ENCODE measurements at places on chromosomes 12 and 14.

GRCh38 chr12:15192720-15193119 is 28.5 kb downstream of the RERG start:
- no peak for DNase-seq

- no peak for DNase-seq
Observed at GRCh38 chr12:2386566-2386965, 333.8 kb downstream of the CACNA1C start.

DNA sequence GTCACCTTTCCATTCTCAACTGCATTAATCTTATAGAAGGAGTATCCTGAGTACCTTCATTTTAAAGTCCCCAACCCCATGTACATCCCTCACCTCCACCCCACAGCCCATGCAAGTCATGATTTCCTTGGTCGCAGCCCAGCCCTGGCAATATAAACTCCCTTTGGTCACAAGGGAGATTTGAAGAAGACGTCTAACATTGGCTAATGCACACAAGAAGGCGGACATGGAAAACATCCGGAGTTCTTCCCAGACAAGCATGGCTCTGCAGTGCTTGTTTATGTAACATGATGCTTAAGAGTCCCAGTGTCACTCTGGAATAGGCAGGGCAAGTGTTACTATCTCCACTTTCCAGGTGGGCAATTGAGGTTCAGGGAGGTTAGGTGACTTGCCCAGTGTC is 277.6 kb downstream of the DPF3 start:
- DNase-seq, result no peak

DNA sequence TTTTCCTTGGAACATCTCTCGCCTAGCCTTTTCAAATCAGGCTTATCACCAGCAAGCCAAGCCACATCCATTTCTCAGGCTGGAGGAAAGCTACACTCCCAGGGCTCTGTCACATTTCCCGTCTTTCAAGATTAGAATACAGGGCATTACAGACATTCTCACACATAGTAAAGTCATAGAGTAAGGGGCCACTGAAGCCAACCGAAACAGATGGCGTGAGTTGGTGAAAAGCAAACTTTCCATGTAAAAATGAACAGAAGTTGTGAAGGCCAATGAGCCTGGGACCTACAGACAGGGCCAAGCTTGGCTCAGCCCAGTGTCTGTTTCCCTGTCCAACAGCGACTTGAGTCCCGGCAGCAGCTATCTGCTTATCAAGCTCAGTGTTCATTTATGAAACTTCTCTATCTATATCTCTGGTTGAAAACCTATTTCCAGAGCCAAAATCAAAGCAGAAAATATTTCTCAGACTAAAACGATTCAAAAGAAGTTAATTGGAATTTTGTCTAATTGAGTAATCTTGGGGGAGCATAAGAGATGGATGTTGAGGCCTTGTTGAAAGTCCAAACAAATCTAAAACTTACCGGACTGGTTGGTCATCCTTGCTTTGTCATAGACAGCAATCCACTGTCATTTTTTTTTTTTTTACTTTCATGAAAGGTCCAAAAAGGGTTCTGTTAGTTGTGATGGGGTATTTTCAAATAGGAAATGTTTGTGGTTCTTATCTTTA is 105.6 kb downstream of the DAAM1 start:
- no peak for DNase-seq

GRCh38 chr14:68655911-68656316 is 137.0 kb downstream of the ZFP36L1 start:
- DNase-seq, result peak; percentile 18

GRCh38 chr12:50087995-50088394 is 2.9 kb downstream of the SMARCD1 start:
- no peak for DNase-seq

GRCh38 chr14:28820677-28821076 is 54.1 kb downstream of the FOXG1 start:
- no peak for DNase-seq

- DNase-seq, result no peak
Observed at GRCh38 chr12:71445071-71445470, 5.5 kb downstream of the LGR5 start.

GRCh38 chr14:30118992-30119640 is 191.5 kb upstream of the PRKD1 start:
- no peak for DNase-seq

- DNase-seq, result no peak
Observed at GRCh38 chr12:124273630-124274029, 21.3 kb upstream of the RFLNA start.

DNA sequence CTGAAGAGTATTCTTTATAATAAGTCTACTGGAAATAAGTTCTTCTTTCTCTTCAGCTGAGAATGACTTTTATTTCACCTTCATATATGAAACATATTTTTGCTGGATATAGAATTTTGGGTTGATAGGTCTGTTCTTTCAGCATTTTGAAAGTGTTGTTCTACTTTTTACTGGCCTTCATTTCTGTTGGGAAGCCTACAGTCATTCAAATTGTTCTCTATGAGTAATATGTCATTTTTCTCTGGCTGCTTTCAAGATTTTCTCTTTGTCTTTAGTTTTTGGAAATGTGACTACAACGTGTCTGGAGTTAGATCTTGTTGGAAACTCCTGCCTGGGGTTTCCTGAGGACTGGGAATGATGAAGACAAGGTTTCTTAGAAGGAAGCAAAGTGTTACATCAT is 10.0 kb downstream of the FGFR1OP2 start:
- DNase-seq, result no peak

DNA sequence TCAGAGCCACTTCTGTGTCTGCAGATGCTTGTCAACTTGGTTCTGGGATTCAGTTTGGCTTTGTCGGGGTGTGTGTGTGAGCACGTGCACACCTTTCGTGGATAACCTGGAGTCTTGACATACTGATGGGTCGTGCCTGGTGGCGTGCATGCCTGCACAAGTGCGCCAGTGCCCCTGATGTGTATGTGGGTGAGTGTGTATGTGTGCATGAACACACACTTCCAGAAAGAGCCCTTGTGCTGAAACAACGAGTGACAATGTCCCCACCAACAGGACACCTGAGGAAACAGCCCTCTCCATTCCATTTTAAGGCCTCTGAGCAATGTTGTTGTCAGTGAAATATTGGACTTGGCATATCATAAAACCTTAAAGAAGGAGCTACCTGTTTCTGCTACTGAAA is 53.9 kb downstream of the SMUG1 start:
- DNase-seq, result no peak

DNA sequence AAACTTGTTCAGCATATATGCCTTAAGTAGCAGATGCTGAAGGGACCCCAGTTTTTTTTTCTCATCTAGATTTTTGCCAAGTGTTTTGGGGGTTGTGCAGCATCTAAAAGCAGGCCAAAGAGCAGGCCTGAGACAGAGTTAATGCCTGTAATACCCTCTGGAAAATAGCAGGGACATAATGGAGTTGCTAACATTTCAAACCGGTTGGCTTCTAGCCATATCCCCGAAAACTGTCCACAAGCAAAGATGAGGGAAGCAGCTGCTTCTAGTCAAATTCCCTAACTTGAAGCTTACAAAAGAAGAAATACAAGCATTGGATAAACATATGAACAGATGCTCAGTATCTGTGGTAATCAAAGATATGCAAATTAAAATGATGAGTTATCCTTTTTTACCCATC is 52.1 kb upstream of the AEBP2 start:
- DNase-seq, result no peak

DNA sequence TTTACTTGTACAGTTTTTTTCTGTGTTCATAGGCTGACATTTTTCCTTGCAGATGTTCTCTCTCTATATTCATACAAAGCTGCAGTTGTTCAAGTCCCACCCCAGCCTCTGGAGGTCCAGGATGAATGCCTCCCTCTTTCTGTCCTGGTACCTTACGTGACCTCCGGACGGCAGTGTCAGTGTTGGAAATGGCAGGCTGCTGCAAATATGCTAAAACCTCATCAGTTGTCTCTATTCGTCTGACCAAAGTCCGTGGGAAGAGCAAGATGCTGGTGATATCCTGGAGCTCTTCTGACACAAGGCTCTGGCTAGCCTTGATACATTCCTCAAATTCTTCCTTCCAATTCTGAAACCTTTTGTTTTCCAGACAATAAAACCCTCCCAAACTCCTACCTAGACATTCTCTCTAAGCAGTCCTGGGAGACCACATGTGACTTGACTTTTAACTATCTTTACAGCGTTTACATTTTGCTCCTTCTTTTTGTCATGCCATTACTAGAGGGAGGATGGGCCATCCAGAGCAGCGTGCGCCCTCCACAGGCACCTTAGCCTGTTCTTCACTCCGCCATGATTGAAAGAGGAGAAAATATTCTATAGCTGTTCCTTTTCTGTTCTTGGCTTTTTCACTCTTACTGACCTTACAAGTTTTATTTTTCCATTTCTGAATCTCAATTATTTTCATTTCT is 143.6 kb downstream of the RGS6 start:
- DNase-seq, result no peak

- peak; percentile 71 for DNase-seq
Observed at GRCh38 chr12:3218228-3219171, 141.3 kb downstream of the TSPAN9 start.

DNA sequence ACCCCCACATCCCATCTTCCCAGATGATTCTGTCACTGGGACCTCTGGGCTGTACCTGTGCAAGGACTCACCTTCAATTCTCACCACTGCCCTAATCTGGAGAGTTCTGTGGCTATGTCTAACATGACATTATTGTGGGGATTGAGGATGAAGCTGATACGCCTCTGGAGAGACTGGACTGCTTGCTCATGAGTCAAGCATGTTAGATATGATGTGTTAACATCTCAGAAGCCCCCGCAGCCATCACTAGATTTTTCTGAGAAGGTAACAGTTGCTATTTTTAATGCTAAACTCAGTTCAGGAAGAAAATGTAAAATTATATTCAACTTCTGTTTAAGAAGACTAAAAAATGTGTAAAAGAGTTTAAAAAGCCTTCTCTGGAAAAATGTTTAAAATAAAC is 25.7 kb downstream of the JKAMP start:
- no peak for DNase-seq

DNA sequence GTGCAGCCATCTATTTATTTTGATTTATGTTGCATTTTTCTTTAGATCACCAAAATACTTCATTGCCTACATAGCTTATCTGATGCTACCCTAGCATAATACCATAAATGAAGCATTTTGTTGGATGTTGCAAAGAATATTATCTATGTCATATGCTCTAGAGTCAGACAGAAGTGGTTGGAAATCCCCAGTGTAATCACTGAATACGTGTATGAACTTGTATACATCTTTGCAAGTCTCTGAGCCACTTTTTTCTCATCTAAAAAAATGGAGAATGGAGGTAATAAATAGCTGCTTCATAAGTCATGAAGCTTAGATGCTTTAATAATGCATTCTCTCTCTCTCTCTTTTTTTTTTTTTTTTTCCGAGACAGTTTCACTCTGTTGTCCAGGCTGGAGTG is 18.5 kb downstream of the EVL start:
- no peak for DNase-seq

GRCh38 chr14:26791117-26791806 is 193.4 kb upstream of the NOVA1 start:
- DNase-seq, result no peak

GRCh38 chr12:69509308-69509736 is 39.1 kb downstream of the FRS2 start:
- DNase-seq, result no peak

DNA sequence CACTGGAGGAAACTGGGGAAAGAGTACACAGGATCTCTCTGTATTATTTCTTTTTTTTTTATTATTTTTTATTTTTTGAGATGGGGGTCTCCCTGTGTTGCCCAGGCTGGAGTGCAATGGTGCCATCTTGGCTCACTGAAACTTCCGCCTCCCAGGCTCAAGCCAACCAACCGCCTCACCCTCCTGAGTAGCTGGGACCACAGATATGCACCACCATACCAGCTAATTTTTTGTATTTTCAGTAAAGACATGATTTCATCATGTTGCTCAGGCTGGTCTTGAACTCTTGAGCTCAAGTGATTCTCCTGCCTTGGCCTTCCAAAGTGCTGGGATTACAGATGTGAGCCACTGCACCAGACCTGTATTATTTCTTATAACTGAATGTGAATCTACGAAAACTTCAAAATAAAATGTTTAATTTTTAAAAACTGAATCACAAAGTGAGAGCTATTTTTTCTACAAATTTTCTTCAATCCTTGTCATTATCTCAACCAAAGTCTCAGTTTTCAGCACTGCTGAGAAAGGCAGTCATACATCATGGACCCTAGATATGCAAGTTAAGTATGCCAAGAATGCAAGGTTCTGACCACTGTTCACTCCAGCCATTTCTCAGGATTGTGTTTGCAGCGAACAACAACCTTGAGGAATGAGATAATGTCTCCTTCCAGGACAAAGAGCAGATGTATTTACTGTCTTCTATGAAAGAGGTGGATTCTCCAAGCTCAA is 2.4 kb downstream of the EAPP start:
- no peak for DNase-seq

- DNase-seq, result no peak
Observed at GRCh38 chr12:91978143-91978542, 167.5 kb downstream of the BTG1 start.

DNA sequence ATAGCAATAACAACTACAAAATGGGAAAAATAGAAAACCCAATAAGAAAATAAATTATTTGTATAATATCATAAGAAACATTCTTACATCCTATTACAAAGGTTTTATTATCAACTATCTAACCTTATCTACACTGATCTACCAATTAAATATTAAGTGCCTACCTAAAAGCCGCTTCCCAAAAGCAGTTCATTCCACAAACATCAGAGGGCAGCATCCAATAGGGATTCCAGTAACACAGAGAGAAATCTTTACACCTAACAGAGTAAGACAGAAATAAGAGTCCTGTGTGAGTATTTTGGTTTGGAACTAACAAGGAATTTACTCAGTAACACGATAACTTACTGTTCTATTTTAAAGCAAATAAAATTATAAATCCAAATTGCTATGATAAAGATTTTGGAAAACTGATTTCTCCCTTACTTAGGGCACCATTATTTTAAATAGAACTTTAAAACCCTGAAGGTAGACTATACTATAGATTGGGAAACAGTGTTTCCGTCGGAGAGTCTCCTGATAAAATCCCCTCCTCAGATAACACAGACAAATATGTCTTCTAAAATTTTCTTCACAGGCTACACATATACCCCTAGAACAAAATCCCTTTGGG is 15.0 kb downstream of the GXYLT1 start:
- peak; percentile 87 for DNase-seq

DNA sequence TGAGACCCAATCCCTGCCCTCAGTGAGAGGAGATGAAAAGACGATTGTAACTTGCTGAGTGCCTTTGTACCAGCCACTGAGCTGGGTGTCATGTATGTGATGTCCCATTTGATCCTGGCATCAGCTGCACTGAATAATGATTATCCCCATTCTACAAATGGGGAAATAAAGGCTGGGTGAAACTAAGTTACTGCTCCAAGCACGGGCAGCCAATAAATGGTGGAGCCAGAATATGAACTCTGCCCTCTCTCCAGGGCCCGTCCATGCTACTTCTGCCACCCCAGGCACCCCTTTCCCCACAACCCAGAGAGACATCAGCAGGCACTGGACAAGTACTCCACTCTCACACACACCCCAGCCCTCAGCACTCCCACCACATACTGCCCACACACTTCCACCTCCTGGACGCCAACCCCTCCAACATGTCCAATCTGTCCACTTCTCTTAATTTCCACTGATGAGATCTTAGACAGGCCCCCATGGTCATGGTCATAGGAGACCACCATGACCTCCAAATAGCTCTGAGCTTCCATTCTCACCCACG is 115.8 kb downstream of the DICER1 start:
- no peak for DNase-seq

- no peak for DNase-seq
Observed at GRCh38 chr12:52748578-52748977, 28.6 kb downstream of the KRT76 start.

- DNase-seq, result no peak
Observed at GRCh38 chr12:105729926-105730325, 399.4 kb downstream of the C12orf75 start.
